ENCODE measurements at places on chromosomes 7 and 10. TPM values are rescaled to one million over a fixed set of nuclear protein-coding genes. Genes with fewer than 3 reads are reported as not detected.

Gene THSD7A
- 39.1 TPM for polyA plus RNA-seq

Gene ZNF488
- 4.5 TPM for polyA plus RNA-seq

Gene SPDYE16
- 3.7 TPM for polyA plus RNA-seq

Gene NPTX2
- 2.3 TPM for polyA plus RNA-seq

Gene TRIM50
- polyA plus RNA-seq = not detected

Gene GPR15LG
- 0.19 TPM for polyA plus RNA-seq

Gene RAB18
- polyA plus RNA-seq = 143 TPM

Gene PLAC9
- polyA plus RNA-seq = 20.1 TPM

Gene SLIT1
- polyA plus RNA-seq = 8.2 TPM

Gene CUTC
- 25.2 TPM for polyA plus RNA-seq

Gene POLL
- 39.3 TPM for polyA plus RNA-seq

Gene HIF1AN
- 40.6 TPM for polyA plus RNA-seq

Gene MBLAC1
- polyA plus RNA-seq = 2.1 TPM

Gene ERVW-1
- 0.57 TPM for polyA plus RNA-seq

Gene TMEM26
- 12.7 TPM for polyA plus RNA-seq

Gene SPDYE11
- polyA plus RNA-seq = 0.95 TPM

Gene SPAM1
- not detected for polyA plus RNA-seq

Gene OR2A42
- 0.53 TPM for polyA plus RNA-seq

Gene WIPF3
- 5.7 TPM for polyA plus RNA-seq

Gene ALOX5
- polyA plus RNA-seq = 5.3 TPM

Gene CREB5
- polyA plus RNA-seq = 9.2 TPM

Gene SLC26A5
- polyA plus RNA-seq = 0.55 TPM
